ENCODE measurements at places on chromosomes 5 and 9.

DNA sequence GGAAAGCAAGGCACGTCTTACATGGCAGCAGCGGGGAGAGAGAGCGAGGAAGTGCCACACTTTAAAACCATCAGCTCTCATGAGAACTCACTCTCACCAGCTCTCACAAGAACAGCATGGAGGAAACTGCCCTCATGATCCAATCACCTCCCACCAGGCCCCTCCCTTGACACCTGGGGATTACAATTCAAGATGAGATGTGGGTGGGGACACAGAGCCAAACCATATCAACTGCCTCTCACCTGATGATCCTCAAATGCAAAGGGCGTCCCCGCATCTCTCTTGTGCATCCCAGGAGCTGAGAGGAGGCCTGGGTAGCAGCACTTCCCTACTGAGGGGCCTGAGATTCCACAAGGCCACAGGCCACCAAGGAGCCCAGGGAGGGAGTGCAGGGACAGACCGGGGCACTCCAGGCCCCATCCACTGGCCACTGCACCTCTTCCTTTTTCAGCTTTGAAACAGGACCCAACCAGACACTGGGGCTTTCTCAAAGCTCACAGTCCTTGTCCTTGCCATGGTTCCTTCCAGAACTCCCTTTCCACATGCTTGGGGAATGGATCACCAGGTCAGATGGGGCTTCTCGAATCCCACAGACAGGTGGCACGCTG, 54.5 kb upstream of the IL17B start:
- DNase-seq: no peak

- DNase-seq: no peak
Observed at GRCh38 chr9:115548609-115549260, 430.8 kb upstream of the TNC start.

GRCh38 chr9:105306351-105307140, 62.1 kb downstream of the SLC44A1 start:
- DNase-seq: no peak

DNA sequence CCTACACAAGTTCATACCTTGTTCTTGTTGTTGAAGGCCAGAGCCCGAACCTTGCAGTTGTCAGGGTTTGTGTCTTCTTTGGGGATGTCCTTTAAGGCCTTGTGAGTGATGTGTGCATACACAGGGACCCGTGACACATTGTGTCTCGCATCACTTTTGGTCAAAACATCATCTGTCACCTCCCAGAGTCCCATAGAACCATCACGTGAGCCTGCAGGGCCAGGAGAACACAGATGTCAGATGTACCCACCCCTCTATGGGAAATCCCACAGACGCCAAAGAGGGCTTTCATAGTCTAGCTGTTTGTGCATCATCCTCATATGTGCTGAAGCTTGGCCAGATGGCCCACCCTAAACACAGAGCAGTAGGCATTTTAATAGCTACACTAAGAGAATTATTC, 28.2 kb downstream of the DCAF12 start:
- no peak for DNase-seq

DNA sequence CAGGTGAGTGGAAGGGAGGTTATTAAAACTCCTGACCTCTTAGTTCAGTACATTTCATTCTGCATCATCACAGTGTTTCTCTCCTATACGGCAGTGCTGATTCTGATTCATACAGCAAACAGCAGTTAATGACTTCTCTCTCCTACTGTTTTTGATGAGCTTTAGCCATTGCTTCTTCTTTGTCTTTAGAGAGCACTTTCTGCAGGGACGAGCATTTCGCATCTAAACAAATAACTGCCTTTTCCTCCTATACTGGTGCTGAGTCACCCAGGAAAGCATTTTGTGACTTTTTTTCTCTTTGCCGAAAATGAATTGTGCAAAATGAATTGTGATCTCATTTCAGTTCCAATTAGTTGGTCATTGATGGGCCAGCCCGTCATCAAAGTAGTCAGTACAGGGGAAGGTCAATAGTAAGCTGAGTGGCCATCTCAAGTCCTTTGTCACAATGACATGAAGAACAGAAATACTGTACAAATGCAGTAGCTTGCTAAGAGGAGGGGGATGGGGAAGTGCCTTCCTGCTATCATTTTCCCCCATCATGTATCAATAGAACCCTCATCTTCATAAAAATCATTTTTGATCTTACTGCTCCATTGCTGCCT, 98.5 kb downstream of the INSYN2B start:
- no peak for DNase-seq

DNA sequence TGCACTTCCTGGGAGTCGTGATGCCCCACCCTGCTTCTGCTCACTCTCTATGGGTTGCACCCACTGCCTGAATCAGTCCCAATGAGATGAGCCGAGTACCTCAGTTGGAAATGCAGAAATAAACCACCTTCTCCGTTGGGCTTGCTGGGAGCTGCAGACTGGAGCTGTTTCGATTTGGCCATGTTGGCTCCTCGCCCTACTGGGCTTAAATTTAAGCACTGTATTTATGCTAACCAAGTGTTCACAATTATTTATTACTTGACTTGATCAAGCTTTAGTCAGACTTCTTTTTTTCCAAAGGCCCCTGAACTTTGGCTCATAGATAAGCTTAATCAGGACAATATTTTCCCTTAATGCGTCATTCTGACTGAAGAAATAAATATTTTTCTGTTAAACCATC, 1072.4 kb upstream of the CDH9 start:
- no peak for DNase-seq

- no peak for DNase-seq
Observed at GRCh38 chr9:136848393-136849037, 694 bp upstream of the PHPT1 start.

GRCh38 chr9:4105183-4105582, 194.7 kb downstream of the GLIS3 start:
- DNase-seq: no peak

GRCh38 chr9:117783828-117784227, 79.6 kb downstream of the TLR4 start:
- no peak for DNase-seq

- DNase-seq: no peak
Observed at GRCh38 chr9:11726659-11727058, 966.5 kb upstream of the TYRP1 start.

DNA sequence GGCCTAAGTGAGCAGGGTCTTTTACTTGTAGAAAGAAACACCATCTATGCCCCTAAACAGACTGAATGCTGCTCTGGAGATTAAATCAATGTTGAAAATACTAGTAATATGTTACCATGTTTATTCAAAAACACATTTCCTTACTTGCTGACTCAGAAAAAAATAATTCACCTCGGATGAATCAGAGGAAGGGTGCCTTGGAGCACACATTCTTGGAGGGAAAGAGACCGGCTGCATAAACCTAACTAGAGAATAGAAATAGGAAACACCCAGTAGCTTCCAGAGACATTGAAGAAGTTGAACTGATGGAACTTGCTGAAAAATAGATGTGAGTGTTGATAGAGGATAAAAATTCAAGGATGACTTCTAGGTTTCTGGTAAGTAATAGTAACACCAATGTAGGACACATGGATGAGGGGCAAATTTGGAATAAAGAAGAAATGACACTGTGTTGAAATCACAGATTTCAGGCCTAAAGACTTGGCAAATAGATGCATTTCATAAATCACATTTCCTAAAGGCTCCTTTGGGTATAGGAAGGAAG, 76.9 kb upstream of the MINAR2 start:
- no peak for DNase-seq

DNA sequence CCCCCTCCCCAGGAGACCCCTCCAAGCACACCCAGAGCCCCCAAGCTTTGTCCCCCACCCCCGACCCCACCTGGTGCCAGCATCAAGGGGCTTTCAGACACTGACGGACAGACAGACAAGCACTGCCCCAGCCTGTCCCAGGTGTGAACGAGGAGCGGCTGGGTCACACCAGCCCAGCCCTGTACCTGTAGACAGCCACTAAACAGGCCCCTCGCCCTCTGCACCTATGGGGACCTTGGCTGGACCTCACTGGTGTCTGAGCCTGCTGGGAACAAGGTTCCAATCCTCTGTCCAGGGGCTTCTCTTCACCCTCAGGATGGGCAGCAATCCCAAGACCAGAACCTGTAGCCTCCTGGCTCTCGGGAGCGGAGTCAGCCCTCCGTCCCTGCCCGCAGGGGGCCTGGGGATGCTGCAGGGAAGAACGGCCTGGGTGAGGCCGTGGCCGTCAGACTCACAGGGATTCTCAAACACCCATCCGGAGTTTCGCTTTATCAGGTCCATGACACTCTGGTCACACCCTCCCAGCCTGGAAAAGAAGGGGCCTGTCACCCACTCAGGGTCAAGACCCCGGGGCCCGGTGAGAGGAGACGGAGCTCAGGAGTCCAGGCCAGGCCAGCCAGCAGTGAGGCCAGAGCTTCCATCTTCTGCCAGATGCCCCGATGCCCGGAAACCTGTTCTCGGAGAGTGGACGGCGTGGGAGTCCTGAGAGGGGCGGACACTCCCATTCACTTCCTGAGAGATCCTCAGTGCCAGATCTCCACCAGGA, 2.8 kb downstream of the LCN6 start:
- DNase-seq: no peak

- DNase-seq: no peak
Observed at GRCh38 chr5:126514131-126514557, 80.9 kb downstream of the ALDH7A1 start.

- DNase-seq: no peak
Observed at GRCh38 chr5:110757118-110757729, 18.4 kb downstream of the SLC25A46 start.

GRCh38 chr5:132180134-132180745, 47.4 kb downstream of the P4HA2 start:
- no peak for DNase-seq

DNA sequence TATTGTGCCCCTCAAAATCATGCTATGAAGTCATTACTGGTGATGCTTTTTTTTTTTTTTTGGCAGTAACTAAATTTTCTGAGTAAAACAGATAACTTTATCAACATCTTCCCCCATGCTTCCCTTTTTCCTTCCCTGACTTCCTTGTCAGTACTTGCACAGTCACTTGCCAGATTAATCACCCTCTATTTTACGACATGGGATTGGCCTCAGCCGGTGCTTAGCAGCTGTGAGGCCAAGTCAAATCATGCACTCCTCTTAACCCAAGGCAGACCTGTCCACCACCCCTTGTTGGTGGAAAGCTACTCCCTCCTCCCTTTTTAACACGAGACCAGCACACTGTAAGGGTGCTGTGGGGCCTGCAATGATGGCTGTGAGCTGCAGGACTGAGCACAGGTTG, 118.0 kb upstream of the OTULINL start:
- no peak for DNase-seq

GRCh38 chr5:131206772-131207171, 36.0 kb downstream of the LYRM7 start:
- no peak for DNase-seq

- DNase-seq: no peak
Observed at GRCh38 chr5:5983261-5983980, 394.9 kb downstream of the MED10 start.

DNA sequence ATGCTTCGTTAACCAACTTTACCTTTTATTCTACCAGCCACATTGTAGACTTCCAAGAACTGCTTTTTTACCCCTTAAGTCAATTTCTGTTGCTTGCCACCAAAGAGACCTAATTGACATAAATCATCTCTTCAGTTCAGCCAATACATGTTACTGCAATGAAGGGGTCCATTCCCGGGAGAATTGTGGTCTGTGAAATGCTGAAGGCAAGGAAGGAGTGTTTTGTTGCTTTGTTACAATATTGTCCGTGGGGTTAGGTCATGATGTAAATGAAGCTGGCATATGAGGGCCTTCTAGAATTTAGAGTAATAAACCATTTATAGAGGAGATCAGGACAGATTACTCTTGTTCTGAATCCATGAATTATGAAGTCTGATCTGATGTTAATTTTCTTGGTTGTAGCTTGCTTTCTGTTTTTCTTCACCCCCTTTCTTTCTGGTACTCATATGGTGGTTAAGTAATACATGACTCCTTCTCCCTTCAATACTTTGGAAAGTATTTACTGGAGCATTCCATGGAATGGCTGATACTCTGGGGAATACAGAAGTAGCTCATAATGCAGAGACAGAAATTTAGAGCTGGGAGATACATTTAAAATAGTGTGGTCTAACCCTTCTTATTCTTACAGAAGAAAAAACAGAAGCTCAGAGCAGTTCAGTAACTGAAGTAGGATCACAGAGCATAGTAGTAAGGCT, 297.0 kb upstream of the CLINT1 start:
- DNase-seq: no peak

- no peak for DNase-seq
Observed at GRCh38 chr9:95102001-95102433, 215.5 kb downstream of the FANCC start.

GRCh38 chr5:95284572-95285408, at the start of gene MCTP1:
Gene MCTP1 (minus strand): TSS chr5:95285094.
- no peak for DNase-seq

- DNase-seq: no peak
Observed at GRCh38 chr9:123470121-123470782, 114.3 kb downstream of the CRB2 start.

Measured in chondrocyte (in vitro differentiated cells).